AG08396 (cell line): ENCODE measurements at places on chromosomes 7 and 10.
A peak's percentile ranks its signal among the peaks of the same experiment; 100 is the strongest.

GRCh38 chr10:101797403-101798059 lies 14.3 kb upstream of the NPM3 start:
- no peak for DNase-seq

DNA sequence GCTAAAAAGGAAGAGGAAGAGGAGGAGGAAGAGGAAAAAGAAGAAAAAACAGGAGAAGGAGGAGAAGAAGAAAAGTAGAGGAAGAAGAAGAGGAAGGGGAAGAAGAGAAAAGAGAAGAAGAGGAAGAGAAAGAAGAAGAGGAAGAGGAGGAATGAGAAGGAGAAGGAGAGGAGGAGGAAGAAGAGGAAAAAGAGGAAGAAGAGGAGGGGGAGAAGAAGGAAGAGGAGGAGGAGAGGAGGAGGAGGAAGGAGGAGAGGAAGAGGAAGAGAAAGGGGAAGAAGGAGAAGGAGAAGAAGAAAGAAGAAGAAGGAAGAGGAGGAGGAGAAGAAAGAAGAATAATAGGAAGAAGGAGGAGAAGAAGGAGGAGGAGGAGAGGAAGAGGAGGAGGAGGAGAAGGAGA lies 96.4 kb upstream of the GNA12 start:
- DNase-seq = no peak

GRCh38 chr10:104683567-104683966 lies 42.5 kb downstream of the SORCS3 start:
- DNase-seq = no peak

- DNase-seq = no peak
Measured at GRCh38 chr7:71239586-71240268, 107.8 kb downstream of the GALNT17 start.

DNA sequence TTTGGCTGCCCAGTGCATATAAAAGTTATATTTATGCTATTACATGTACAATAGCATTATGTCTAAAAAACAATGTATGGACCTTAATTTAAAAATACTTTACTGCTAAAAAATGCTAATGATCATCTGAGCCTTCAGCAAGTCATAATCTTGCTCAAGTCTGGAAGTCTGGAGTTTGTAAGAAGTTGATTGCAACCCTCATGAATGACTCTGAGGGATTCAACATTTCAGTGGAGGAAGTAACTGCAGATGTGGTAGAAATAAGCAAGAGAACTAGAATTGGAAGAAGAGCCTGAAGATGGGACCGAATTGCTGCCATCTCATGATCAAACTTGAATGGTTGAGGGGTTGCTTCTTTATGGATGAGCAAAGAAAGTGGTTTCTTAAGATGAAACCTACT lies 13.0 kb upstream of the ADAMTS14 start:
- DNase-seq = no peak

GRCh38 chr10:49408519-49409306 lies 12.8 kb upstream of the DRGX start:
- no peak for DNase-seq

GRCh38 chr10:86648704-86649427 lies 5.5 kb upstream of the OPN4 start:
- peak; percentile 79 for DNase-seq

DNA sequence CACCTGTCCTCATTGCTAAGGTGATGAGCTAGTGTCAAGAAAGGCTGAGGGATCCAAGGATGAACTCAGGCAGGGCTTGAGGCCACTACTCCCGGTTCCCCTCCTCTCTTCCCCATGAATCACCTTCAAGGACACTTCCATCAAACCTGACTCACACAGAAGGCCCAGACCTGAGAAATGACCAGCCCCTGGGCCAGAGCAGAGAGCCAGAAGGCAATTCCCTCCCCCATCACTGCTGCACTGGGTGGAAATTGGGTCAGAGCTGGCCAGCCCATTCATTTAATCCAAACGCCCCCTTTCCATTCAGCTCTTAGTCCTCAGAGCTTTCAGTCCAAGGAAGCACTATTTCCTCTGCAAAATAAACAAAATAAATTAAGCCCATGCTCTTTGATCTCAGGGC lies 182.0 kb downstream of the KCNMA1 start:
- DNase-seq = no peak

GRCh38 chr7:136348142-136348541 lies 371.0 kb upstream of the MTPN start:
- DNase-seq = no peak

GRCh38 chr7:16841681-16842080 lies 36.9 kb upstream of the AGR2 start:
- DNase-seq = no peak

- no peak for DNase-seq
Measured at GRCh38 chr7:8078418-8078817, 109.8 kb downstream of the GLCCI1 start.

GRCh38 chr10:85946713-85947326 lies 419.8 kb downstream of the GRID1 start:
- no peak for DNase-seq

DNA sequence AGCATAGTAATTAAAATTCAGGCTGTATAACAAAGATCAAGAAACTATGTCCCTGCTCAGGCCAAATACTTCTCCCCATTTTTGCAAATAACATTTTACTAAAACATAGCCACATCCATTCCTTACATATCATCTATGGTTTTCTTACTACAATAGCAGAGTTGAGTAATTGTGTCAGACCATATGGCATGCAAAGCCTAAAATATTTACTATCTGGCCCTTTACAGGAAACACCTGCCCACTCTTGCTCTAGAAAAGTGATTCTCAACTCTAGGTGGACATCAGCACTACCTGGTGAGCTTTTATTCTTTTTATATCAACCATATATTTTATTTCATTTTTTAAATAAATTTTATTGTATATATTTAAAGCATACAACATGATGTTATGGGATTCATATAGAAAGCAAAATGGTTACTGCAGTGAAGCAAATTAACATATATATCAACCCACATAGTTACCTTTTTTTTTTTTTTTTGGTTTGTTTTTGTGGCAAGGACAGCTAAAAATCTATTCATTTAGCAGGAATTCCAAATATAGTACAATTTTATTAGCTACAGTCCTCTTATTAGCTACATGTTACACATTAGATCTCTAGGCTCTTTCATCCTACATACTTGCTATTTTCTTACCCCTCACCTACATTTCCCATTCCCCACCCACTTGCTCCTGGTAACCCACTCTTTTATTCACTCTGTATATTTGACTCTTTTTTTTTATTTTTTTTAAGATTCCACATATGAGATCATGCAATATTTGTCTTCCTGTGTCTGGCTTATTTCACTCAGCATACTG lies 19.6 kb downstream of the ABI1 start:
- no peak for DNase-seq

- DNase-seq = no peak
Measured at GRCh38 chr10:12252882-12253546, 57.0 kb downstream of the CDC123 start.

DNA sequence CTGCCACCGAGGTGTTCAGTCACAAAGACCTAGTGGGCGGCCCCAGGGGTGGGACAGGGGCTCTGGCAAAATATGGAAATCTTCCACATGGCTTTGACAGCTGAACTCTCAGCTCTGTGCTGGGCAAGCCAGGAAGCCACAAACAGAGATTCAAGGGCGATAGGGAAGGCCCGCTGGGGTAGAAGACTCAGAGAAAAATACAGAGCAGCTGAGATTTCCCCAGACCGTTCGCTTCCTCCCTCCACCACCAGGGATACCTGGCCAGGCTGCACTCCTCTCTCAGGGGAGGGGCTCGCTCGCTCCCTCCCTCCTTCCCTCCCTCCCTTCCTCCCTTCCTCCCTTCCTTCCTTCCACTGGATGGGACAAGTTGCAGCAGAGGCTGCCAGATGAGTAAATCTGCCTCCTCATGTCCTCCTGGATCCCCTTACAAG lies 260.5 kb downstream of the PRPF18 start:
- no peak for DNase-seq

- DNase-seq = no peak
Measured at GRCh38 chr10:30853066-30853465, 178.6 kb downstream of the ZNF438 start.

- DNase-seq = no peak
Measured at GRCh38 chr7:105580022-105580740, 1.1 kb downstream of the EFCAB10 start.

- no peak for DNase-seq
Measured at GRCh38 chr7:91408388-91409154, 144.3 kb downstream of the FZD1 start.

DNA sequence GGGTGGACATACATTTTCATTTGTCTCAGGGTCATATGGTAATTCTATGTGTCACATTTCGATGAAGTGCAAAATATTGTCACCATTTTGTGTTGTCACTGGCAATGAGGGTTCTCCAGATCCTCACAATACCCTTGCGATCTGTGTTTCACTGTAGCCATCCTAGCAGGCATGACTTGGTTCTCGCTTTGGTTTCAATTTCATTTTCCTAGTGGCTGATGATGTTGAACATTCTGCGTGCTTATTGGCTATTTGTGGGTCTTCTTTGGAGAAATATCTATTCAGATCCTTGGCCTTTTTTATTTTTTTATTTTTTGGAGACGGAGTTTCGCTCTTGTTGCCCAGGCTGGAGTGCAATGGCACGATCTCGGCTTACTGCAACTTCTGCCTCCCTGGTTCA lies 24.8 kb upstream of the MNX1 start:
- no peak for DNase-seq

- no peak for DNase-seq
Measured at GRCh38 chr10:103620352-103620740, 126.8 kb downstream of the NEURL1 start.

DNA sequence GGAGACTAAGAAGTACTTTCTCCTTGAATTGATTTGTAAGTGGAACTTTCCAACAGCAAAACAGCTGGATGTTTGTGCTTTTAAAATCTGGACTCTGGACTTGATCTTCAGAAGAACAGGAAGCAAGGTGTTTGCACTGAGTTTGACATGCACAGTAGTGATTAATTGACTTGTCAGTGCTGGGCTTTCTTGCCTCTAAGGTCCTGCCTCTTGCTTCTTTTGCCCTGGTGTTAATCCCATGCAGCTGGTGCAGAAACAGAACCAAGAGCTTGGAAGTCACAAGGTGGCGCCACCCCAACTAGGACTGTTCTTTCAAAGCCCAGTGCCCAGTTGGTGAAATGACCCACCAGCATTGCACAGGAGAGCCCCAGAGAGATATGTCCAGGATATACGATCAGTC lies 66.8 kb upstream of the SEPHS1 start:
- peak; percentile 25 for DNase-seq
